ENCODE measurements at places on chromosomes 2 and 18.

GRCh38 chr2:239714116-239714515 lies 311.0 kb downstream of the NDUFA10 start:
- DNase-seq: no peak

- peak; percentile 13 for DNase-seq
Observed at GRCh38 chr2:226211439-226211838, 588.2 kb downstream of the IRS1 start.

- no peak for DNase-seq
Observed at GRCh38 chr2:2527148-2527547, 196.1 kb upstream of the MYT1L start.

DNA sequence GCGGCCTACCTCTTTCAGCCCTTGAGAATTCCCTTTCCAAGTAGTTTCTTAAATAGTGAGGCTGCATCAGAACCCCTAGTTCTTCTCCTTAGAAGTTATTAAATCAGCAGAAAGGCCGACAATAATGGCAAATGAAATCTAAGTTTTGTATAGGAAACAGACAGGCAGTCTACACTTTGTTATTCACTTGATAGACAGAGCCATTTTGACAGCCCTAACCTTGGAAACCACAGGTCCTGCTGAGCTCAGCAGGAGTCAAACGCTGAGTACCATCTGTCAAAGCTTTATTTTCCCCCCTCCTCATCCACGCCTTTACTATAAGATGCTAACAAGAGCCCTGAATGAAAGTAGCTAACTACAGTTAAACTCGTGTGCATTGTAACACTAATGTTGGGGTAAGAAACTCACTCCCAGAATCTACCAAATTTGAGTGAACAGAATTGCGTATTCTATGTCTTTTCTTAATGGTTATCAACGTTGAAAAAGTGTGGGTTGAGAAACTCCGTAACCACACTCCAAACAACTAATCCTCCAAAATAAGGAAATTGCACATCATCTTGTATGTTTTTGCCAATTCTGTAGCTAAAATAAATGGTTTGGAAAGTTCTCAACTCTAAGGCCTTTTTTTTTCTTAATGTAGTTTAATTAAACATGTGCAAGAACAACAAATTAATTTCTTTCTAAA lies 90.6 kb upstream of the EFEMP1 start:
- DNase-seq: no peak

GRCh38 chr2:129203331-129203730 lies 776.1 kb upstream of the RAB6C start:
- DNase-seq: no peak

DNA sequence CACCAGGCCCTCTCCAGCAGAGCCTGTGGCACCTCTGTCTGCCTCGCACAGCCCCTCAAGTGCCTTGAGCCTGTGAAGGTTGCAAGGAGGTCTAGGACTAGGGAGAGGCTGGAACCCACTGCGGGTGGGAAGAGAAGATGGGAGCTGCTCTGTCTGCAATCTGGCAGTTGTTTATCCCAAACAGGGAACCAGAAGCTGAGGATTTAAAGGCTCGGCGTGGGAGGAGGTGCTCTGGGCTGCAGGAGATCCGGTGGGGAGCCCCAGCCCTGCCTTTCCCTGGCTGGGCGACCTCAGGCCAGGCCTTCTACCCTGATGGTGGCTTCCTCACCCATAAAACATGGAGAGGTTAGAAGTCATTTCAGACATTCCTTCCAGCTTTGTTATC lies 174.1 kb downstream of the SMAD7 start:
- no peak for DNase-seq

DNA sequence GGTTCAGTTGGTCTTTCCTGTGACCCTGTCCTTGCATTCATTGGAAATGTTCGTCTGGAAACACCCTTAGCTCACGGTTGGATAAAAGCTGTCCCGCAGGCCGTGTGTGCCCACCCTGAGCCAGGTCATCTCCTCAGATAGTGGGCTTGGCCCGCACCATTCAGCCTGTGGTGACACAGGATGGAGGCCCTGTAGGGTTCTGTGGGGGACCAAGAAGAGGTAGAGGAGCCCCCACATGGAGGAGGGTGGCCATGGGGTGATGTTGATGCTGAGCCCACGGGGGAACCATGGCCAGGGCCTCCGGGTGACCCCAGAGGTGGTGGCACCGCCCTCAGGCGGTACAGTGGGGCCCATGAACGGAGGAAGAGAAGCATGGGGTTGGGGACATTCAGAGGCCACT lies 62.7 kb downstream of the ASAP2 start:
- no peak for DNase-seq

DNA sequence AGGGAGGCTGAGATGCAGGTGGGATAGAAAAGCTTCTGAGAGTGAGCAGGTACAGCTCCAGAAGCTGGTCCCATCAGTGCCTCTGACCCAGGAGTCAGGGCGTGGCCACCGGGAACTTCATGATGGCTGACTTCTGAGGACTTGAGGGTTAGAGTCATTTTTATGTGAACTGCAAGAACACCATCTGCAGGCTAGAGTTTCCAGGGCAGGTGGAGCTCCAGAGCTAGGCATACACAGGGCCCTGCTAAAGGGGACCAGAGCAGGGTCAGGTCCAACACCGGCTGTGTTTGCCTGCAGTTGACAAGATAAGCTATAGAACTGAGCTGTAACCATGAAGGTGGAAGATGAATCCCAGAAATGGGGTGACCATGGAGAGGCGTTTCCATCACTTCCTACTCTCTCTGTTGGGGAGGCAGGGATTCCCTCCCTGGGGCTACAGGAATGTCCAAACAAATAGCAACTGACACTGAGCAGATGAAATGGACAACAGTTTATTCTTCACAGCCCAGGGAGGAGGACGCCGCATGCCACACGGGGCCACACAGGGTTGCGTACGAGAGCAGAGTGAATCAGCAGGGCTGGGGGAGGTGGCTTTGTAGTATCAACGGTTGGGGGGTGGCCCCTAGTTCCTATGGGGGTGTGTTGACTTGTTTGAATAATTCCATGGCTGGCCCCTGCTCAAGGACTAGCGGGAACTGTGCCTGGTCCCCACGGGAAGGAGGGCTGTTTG lies 77.6 kb upstream of the ZNF516 start:
- no peak for DNase-seq

DNA sequence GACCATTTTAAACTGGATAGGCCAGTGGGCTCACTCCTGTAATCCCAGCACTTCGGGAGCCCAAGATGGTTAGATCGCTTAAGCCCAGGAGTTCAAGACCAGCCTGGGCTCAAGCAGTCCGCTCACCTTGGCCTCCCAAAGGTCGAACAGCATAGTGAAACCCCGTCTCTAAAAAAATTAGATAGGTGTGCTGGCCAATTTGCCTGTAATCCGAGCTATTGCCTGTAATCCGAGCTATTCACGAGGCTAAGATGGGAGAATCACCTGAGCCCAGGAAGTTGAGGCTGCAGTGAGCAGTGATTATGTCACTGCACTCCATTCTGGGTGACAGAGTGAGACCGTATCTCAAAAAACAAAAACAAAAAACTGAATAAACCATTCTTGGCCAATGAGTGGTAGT lies 52.6 kb upstream of the EMILIN2 start:
- DNase-seq: no peak

GRCh38 chr2:105840933-105841332 lies 96.2 kb downstream of the NCK2 start:
- no peak for DNase-seq

Measured in AG20443 (cell line).